ENCODE measurements at places on chromosomes 3 and 15. TPM values are rescaled to one million over a fixed set of nuclear protein-coding genes. Genes with fewer than 3 reads are reported as not detected.

DNA sequence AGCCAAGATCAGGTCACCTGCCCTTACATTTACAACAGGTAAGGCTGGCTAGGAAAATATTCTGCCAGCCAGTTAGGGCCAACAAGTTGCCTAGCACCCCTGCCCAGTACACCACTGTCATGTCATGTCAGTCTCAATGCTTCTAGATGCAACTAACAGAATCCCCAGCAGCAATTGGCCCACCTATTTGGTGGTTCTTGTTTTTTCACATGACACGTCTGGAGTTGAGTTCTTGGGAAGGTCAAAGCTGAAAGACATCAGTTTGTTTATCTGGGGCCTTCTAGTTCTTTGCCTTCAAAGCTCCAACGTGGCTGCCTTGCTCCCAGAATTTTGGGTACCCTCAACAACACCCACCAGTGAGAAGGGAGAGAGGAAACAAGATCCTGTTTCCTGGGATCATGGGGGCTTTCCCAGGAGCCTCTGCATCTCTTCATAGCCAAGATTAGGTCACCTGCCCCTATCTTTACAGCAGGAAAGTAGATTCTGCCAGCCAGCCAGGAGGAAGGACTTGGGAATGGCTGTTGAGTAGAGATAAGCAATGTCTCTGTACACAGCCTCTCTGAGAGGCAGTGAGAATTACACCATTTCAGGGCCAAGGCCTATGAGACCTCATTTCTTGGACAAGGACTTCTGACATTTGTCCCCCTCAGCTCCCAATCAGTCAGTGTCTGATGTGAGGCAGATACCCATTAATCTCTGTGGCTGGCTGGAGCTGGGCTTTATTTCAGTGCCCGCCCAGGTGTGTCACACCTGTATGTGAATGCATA lies 8.6 kb downstream of the GPX1 start:
- DNase-seq = no peak

DNA sequence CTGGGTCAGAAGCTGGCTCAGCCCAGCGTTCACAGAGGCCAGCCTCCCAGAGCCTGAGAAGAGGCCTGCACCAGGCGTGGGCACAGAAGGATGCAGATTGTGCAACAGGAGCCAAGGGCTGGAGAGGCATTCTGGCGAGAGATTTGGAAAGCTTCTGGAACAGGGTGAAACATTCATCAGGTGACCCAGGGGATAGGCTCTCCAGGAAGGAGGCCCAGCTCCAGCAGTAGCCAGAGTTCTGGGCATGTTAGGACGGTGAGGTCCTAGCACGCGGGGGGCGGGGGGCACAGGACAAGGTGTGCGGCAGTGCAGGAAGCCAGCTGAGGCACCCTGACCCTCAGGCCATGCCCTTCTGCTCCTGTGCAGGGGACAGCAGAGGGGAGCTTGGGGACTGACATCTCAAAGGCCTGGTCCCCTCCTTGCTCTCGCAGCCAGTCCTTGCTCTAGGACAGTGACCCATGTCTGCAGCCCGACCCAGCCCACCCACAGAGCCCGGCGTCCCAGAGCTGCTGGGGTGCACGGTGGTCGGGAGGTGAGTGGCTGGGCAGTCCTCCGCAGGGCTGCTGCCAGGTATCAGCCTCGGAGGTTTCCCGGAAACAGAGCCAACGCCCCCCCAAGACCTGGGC lies 111.7 kb upstream of the KLF13 start:
- no peak for DNase-seq

- DNase-seq = no peak
These were observed 134.6 kb upstream of the KBTBD8 start for GRCh38 chr3:66863205-66864111.

DNA sequence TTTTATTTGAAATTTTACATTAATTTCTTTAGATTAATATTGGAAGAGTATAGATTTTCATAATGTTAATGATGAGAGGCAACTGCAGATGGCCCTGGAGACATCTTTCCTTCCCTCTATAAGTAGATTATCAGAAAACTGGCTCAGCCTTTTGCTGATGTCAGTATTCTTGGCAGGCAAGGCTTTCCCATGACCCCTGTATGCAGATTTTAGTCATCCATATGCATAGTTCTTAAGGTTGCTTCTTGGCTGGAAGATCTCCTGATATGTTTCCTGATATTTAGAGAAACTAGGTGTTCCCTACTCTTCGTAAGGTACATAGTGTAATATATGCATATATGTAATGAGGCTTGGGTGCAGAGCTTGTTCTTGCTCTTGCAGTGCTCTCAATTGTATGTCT lies 911.4 kb downstream of the EPHA3 start:
- DNase-seq = no peak

DNA sequence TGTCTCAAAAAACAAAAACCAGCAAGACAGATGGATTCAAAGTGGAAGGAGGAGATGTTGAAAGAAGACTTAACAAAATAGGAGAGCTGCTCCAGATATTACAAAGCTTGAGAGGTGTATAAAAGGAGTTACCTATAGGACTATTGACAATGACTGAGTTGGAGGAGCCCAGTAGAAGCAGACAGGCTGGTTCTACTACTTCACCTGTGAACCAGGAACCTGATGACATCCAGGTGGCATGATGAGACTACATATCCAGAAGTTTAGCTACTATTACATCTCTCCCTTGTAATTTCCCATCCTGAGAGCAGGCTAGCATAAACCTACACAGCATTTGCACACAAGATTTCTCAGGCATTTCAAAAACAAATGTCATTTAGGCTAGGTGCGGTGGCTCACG lies 49.3 kb downstream of the CPEB1 start:
- no peak for DNase-seq

GRCh38 chr3:53815651-53816050 lies 30.6 kb downstream of the CHDH start:
- peak; percentile 17 for DNase-seq

DNA sequence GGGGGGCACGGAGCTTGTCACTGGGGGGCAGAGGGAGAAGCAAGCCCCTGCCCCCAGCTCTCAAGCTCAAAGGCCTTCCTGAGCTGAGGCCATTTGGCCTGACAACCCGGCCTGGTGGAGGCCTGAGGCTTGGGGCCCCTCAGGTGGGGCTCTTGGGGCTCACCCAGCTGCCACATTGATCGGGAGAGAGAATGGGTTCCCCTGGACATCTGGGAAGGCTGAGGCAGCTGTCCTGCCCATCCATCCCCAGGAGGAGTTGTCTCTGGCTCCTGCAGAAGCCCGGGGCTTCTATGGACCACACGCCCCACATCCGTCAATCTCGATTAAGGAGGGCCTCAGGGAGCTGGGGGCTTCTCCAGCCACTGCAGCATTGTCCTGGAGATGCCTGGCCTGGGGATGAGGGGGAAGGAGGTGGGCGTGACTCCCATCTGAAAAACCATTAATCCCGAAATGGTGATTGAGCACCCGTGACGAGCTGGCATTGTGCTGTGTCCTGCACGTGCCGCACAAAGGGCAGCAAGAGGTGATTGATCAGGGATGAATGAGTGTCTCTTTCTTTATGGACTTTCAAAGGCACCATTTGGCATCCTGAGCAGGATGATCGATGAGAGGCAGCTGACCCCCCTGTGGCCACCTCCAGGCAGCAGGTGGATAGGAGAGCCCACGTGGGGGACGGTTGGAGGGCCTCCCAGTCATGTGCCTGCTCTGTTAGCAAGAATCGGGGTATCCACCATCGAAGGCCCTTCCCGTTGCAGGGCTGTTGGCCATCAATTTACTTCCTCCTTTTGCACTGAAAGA lies 17.2 kb upstream of the CRABP1 start:
- DNase-seq = no peak

DNA sequence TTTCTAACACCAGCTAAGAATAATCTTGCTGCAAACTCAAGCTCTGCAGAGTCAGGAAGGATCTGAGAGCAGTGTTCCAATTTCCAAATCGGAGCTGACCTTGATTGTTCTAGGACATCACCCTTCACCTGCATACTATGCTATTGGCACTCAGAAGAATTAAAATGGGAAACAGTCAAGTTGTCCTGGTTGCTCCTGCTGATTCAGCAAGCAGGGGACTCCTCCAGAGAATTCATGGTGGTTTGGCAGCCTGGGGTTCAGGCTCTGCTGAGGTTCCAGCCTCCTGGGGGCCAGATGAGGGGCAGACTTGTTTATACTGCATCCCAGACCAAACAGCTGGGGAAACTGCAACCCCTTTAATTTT lies 213.7 kb upstream of the ADAMTS9 start:
- DNase-seq = no peak

DNA sequence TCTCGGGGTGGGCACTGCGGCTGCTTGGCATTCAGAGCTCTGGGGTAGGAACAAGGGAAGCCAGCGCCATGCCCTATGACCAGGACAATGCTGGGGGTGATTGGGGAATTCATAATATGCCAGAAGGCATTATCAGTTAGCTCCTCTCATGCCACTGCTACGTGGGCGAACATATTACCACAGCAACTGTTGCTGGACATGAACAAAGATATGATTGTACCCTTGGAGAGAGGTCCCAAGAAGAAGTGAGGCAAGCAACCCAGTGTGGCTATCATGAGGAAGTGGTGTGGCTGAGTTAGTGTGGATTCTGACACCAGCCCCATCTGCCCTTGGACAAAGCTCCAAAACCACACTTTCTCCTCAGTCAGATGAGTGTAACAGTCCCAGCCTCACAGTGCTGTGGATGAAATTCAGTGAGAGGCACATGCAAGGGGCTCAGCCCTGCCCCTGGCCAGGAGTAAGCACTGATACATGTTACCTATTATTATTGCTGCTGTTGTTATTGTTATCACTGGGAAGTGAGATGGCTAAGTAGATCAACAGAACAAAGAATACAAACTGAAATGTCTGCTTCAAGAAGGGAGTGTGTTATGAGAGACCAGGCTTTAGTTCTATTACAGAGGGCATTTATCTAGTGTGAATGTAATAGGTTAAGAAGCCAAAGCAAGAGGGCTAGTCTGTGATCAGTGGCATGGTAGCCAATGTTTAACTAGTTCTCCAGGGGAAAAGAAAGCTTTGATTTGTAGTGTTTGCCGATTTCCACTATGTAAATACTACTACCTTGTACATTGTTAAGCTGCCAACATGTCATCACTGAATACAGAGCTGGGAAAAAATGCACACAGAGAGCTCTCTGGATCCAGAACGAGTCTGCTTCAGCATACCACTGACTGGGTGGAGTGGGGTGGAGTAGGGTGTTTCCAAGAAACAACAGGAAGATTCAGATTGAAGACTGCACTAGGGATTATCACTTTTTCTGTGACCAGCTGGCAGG lies 222.3 kb upstream of the EIF1B start:
- no peak for DNase-seq

DNA sequence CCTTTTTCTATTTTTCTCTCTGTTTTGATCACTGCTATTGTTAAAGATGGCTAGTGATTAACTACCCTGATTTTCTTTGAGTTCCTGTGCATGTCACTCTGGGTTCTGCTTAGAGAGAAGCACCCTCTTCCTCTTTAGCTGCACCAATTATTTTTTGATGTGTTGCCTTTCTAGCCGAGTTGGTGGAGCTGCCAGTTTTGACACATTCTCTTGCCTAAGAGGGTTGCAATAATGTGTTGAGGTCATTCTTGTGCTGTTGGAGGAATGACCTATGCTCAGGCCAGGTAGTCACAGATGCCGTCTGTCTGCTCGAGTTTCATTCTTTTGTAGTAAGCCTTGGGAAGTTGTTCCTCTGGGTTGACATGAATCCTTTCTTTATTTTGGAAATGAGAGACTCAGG lies 84.6 kb upstream of the DPH6 start:
- DNase-seq = no peak

Gene TMEM108
- 1.3 TPM for total RNA-seq

Gene FBN1
- 32.1 TPM for total RNA-seq

Gene HYKK
- 5.1 TPM for total RNA-seq

Gene IQCH
- 0.94 TPM for total RNA-seq

Gene AHSG
- total RNA-seq = not detected
